Lung (tissue), 17 donors: ENCODE measurements at places on chromosomes 7 and 10. TPM values are rescaled to one million over a fixed set of nuclear protein-coding genes. Genes with fewer than 3 reads are reported as not detected.

Gene PODXL
- 44.0 TPM for polyA plus RNA-seq

GRCh38 chr10:88497913-88498312 lies 85.2 kb downstream of the RNLS start:
- no peak overlapping the region for H3K27ac ChIP-seq
- no peaks in the 10 kb centered on the region for H3K4me1 ChIP-seq
- no peak for DNase-seq

- H3K36me3 ChIP-seq: no peaks in the 10 kb centered on the region
- H3K4me3 ChIP-seq: no peak overlapping the region
- no peaks in the 10 kb centered on the region for H3K4me1 ChIP-seq
- H3K27ac ChIP-seq: no peak overlapping the region
- H3K27me3 ChIP-seq: peaks cover 21% of the 10 kb centered on the region
These were observed 4.6 kb upstream of the ARHGAP22 start for GRCh38 chr10:48609441-48609840.

Gene FGFBP3
- polyA plus RNA-seq: 1.6 TPM

DNA sequence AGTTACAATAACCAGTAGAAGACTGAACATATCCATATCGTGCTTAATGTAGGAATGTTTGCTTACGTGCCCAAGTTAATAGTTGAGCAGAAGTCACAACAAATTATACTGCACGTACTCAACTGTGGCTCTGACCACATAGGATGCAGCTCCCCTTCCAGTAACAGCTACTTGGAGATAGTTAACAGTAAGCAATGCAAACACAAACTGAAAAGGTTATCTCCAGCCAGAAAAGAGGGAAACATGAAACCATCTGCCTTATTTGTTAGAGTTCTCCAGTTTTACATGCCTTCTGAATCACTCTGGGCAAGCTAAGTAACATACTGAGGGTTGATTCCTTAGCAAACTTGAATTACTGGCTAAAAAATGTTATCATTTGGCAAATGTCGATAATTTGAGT lies 9.8 kb downstream of the DHX32 start:
- no peak overlapping the region for H3K27ac ChIP-seq
- no peak overlapping the region for H3K4me3 ChIP-seq
- peaks cover 9% of the 10 kb centered on the region for H3K36me3 ChIP-seq

Gene NRG3
- polyA plus RNA-seq: 0.61 TPM

Gene DGKB
- not detected for polyA plus RNA-seq

Gene AP1S1
- 54.9 TPM for polyA plus RNA-seq
